ENCODE measurements at places on chromosomes 16 and 17.

GRCh38 chr17:63542218-63542545, 8.1 kb upstream of the DCAF7 start:
- H3K4me1 ChIP-seq = peaks cover 4% of the 10 kb centered on the region
- no peak overlapping the region for H3K4me3 ChIP-seq
- peaks cover 21% of the 10 kb centered on the region for H3K27me3 ChIP-seq
- no peaks in the 10 kb centered on the region for H3K36me3 ChIP-seq

DNA sequence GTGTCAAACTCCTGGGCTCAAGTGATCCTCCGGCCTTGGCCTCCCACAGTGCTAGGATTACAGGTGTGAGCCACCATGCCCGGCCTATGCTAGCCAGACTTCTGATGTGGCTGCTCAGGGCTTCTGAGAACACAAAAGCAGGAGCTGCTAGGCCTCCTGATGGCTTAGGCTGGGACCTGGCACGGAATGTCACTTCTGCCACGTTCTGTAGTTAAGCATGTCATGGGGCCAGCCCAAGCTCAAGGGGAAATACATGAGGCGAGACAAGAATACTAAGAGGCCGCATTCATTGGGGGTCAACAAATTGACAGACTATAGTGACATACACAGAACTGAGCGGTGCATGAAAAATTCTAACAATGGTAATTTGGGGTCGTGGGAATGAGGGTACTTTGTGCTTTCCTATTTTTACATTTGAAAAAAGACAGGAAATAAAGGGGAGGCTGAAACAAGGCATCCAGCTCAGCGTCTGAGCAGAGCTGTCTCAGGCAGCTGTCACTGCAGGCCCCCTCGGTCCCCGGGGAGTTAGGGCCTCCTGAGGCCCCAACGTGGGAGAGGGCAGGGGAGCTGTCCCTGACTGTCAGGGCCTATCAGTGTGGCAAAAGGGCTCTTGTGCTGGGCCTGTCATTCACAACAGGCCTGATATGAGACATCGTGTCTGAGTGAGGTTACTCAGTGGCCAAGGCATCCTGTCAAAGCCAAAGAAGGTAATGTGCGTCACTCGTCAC, 26.4 kb downstream of the CFAP20 start:
- H3K36me3 ChIP-seq = no peaks in the 10 kb centered on the region
- no peak overlapping the region for H3K27ac ChIP-seq
- no peaks in the 10 kb centered on the region for H3K4me1 ChIP-seq
- H3K27me3 ChIP-seq = no peaks in the 10 kb centered on the region
- no peak for DNase-seq
- H3K4me3 ChIP-seq = no peak overlapping the region

- H3K4me1 ChIP-seq = no peaks in the 10 kb centered on the region
- DNase-seq = no peak
- no peaks in the 10 kb centered on the region for H3K36me3 ChIP-seq
- no peaks in the 10 kb centered on the region for H3K27me3 ChIP-seq
- H3K4me3 ChIP-seq = no peak overlapping the region
These were observed 213.1 kb downstream of the CEP112 start for GRCh38 chr17:65978871-65979270.

- DNase-seq = peak; percentile 66
- peaks cover 19% of the 10 kb centered on the region for H3K36me3 ChIP-seq
- H3K4me3 ChIP-seq = peak within 1 kb of the TSS; percentile 67
These were observed at the start of gene IFI35 for GRCh38 chr17:43006639-43007551. Gene IFI35, plus strand, starts transcription at chr17:43006784. Its CDS starts 164 bp downstream, at chr17:43006948.

GRCh38 chr17:80780381-80781198, 211.1 kb upstream of the CHMP6 start:
- no peak overlapping the region for H3K4me3 ChIP-seq
- H3K36me3 ChIP-seq = no peaks in the 10 kb centered on the region
- H3K27ac ChIP-seq = peak overlapping the region; percentile 64
- peaks cover 57% of the 10 kb centered on the region for H3K4me1 ChIP-seq
- no peaks in the 10 kb centered on the region for H3K27me3 ChIP-seq

GRCh38 chr16:6146874-6147425, 1049.4 kb upstream of the EEF2KMT start:
- DNase-seq = no peak
- H3K4me3 ChIP-seq = no peak overlapping the region
- H3K27me3 ChIP-seq = no peaks in the 10 kb centered on the region
- no peaks in the 10 kb centered on the region for H3K36me3 ChIP-seq
- no peak overlapping the region for H3K27ac ChIP-seq
- H3K4me1 ChIP-seq = no peaks in the 10 kb centered on the region
